CD8-positive, alpha-beta memory T cell (primary cell): ENCODE measurements at places on chromosomes 13 and 19. TPM values are rescaled to one million over a fixed set of nuclear protein-coding genes. Genes with fewer than 3 reads are reported as not detected.

DNA sequence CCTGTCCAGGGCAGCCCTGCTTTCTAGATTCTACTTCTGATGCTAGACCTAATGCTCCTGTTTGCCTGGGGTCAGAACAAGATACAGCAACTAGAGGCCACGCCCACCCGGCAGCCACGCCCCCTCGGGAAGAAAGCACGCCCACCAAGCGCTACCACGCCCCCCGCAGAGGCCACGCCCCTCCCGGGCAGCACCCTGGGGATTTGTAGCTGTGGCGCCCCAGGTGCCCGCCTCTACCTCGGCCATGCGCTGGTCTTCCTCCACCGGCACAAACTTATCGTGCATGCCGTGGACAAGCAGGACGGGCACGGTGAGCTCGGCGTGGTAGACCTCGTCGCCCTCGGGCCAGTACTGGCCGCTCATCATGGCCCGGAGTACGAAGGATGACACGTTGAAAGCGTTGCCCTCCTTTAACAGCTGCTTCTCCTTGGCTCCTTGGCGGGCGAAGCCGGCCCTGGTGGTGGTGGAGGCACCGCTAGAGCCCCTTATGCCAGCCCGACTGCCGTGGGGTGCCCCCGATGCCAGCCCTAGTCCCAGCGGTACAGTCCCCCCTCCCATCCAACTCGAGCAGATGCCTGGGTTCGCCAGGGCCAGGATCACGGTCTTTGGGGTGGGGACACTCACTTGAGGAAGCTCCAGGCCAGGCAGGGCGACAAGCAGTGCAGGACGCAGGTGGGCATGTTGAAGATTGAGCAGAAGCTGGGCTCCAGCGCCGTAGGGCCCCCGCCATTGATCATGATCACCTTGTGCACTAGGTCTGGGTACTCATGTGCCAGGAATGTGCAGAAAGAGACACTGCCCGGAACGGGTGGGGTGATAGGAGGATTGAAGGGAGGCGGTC lies 9.0 kb downstream of the ABHD8 start:
- peak; percentile 29 for DNase-seq
- no peak overlapping the region for H3K4me3 ChIP-seq
- H3K27ac ChIP-seq = no peak overlapping the region
- no peaks in the 10 kb centered on the region for H3K4me1 ChIP-seq

- H3K4me1 ChIP-seq = peaks cover 12% of the 10 kb centered on the region
- H3K27me3 ChIP-seq = no peaks in the 10 kb centered on the region
- no peak for DNase-seq
Measured at GRCh38 chr13:99406799-99407201, 94.5 kb upstream of the TM9SF2 start.

MBD3L3 gene
- total RNA-seq = not detected

GRCh38 chr13:51697855-51698254 lies 106.1 kb downstream of the DHRS12 start:
- H3K36me3 ChIP-seq = no peaks in the 10 kb centered on the region
- no peaks in the 10 kb centered on the region for H3K27me3 ChIP-seq

- no peaks in the 10 kb centered on the region for H3K27me3 ChIP-seq
- no peaks in the 10 kb centered on the region for H3K4me1 ChIP-seq
- no peak for DNase-seq
- H3K36me3 ChIP-seq = no peaks in the 10 kb centered on the region
Measured at GRCh38 chr13:28434926-28435325, 60.0 kb downstream of the FLT1 start.

C19orf81 gene
- not detected for total RNA-seq

DNA sequence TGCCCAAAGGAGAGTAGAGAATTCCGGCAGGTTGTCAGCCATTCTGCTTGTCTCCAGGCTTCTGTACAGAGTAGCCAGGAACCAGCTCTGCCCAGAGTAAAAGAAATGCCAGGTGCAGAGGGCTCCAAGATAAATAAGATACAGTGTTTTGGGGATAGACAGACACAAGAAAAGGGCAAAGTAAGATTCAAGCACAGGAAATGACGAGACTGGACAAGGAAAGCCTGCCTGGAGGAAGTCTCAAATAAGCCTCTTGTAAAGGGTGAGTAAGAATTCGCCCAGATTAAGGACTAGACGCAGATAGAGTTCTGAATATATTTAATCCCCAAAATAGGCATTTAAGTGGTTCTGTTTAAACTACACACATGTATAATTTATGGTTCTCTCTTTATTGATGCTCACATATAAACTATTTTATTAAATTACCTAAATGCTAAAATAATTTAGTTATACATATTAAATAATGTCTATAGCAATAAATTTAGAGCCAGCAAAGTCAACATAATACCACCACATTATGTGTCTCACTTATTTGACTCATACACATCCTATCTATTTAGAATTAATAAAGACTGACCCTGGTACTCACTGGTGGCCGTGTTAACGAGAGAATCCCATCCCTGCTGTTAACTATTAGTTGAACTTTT lies 98.4 kb upstream of the RAP2A start:
- H3K27me3 ChIP-seq = no peaks in the 10 kb centered on the region
- H3K36me3 ChIP-seq = peaks cover 3% of the 10 kb centered on the region
- no peaks in the 10 kb centered on the region for H3K4me1 ChIP-seq
- H3K27ac ChIP-seq = no peak overlapping the region
- no peak for DNase-seq
- H3K4me3 ChIP-seq = no peak overlapping the region

- no peak overlapping the region for H3K4me3 ChIP-seq
- no peaks in the 10 kb centered on the region for H3K27me3 ChIP-seq
- no peaks in the 10 kb centered on the region for H3K36me3 ChIP-seq
- no peak for DNase-seq
Measured at GRCh38 chr13:26379831-26380230, 125.9 kb downstream of the CDK8 start.
